ENCODE measurements at places on chromosomes 13 and 19.

- no peak for DNase-seq
Measured at GRCh38 chr13:102645701-102646100, 48.9 kb downstream of the TPP2 start.

DNA sequence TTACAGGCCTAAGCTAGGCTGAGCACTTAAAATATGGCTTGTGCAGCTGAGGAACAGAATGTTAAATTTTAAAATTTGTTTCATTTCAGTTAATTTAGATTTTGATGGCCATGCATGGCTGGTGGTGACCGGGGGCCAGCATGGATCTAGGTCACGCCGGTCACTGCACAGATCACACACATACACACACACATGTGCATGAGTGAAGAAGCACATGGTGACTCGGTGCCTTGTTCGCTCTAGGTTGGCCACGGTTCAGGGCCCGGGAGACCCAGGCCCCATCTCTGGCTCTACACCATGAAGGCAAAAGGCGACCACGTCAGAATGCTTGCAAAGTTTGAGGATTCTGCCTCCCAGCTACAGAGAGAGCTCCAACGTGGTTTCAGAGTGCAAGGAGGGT lies 28.0 kb downstream of the ZFR2 start:
- DNase-seq, result no peak

DNA sequence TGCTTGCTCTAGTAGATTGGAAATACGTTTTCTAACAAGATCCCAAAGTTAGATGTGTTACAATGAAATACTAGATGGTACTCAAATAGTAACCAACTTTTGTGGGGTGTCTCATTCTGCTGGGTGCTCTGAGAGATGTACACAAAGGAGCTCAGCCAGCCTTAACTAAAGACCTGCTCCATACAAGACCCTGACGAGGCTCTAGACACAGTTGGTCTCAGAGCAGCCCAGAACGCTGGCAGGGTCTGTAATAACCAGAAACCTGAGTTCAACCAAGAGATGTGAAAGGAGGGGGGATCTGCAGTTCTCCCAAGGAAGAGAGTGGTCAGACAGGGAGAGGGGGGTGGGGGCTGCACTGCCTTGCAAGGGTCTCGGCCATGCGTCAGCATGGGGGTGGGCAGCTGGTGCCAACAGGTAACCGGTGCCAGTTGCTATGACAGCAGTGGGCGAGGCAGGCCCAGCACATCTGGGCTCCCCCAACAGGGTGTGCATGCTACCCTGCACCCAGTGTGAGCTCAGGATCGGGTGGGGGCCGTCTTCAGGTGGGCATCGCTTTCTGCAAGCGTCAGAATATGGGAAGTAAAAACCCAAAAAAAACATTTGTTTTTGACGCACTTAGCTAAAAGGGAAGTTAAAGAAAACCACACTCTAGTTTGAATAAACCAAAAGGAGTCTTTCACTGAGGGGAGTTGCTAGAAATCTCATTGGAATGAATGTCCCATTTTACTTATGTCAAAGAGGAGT lies 68.0 kb upstream of the GPR183 start:
- DNase-seq, result no peak

GRCh38 chr13:35804901-35805300 lies 326.3 kb downstream of the DCLK1 start:
- no peak for DNase-seq

GRCh38 chr19:24055548-24055947 lies 31.4 kb upstream of the ZNF254 start:
- DNase-seq, result no peak

DNA sequence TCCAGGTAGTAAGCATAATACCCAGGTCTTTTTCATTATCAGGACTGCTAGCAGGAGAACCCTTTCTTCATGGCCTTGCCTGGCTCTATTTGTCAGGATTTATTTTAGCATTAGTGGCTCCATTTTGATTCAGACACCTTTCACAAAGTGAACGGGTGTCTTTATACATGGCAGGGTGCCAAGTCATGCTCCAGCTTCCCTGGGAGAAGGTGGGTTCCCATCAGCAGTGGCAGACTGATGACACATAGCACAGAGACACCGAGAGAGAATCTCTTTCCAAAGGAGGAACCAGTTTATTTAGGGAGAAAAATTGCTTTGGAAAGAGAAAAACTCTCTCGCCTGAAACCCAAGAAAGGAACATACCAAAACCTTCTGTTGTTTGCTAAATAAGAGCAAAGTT lies 135.3 kb upstream of the TMTC4 start:
- no peak for DNase-seq

DNA sequence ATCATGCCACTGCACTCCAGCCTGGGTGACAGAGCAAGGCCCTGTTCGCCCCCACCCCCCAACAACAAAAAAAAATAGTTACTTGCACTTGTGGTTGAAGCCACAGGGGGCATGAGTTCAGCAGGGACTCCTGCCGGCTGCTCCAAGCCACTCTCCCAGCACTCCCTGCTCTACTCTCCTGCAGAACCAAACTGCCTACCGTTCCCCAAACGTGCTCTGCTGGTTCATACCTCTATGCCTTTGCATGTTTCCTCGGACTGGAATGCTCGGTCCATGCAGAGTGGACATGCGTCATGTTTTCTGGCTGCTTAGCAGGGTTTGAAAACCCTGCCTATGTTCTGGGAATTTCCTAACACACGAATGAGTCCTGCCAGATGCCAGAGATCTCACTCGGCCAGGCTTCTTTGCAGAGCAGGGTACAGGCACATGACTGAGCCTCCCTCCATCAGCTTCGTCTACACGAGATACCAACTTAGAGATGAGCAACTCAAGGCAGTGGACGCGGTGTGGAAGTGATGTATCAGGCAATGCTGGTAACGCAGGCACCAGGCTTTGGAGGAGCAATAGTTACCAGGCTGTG lies 8.5 kb upstream of the SLC25A15 start:
- no peak for DNase-seq

- no peak for DNase-seq
Measured at GRCh38 chr19:16419669-16420335, 52.0 kb downstream of the EPS15L1 start.

DNA sequence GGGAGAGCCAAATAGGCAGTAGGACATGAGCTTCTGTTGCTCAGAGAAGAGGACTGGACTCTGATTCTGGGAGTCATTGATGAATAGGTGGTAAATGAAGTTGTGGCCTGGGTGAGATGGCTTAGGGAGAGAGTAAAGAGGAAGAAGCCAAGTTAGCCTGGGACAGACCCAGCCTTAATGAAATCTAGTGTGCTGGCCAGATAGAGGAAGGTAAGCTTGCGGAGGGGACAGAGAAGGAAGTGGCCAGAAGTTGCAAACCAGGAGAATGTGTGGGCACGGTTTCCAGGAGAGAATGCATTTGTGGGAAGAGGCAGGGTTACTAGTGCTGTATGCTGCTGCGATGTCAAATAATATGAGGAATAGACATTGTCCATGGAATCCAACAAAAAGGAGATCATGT lies 83.3 kb upstream of the OLFM4 start:
- no peak for DNase-seq

- no peak for DNase-seq
Measured at GRCh38 chr19:50897191-50897607, 14.0 kb downstream of the KLK4 start.

GRCh38 chr19:55443045-55443823 lies at the start of gene SHISA7:
Gene SHISA7 (minus strand): TSS chr19:55443300. CDS start chr19:55442863, 437 bp downstream.
- DNase-seq, result no peak

DNA sequence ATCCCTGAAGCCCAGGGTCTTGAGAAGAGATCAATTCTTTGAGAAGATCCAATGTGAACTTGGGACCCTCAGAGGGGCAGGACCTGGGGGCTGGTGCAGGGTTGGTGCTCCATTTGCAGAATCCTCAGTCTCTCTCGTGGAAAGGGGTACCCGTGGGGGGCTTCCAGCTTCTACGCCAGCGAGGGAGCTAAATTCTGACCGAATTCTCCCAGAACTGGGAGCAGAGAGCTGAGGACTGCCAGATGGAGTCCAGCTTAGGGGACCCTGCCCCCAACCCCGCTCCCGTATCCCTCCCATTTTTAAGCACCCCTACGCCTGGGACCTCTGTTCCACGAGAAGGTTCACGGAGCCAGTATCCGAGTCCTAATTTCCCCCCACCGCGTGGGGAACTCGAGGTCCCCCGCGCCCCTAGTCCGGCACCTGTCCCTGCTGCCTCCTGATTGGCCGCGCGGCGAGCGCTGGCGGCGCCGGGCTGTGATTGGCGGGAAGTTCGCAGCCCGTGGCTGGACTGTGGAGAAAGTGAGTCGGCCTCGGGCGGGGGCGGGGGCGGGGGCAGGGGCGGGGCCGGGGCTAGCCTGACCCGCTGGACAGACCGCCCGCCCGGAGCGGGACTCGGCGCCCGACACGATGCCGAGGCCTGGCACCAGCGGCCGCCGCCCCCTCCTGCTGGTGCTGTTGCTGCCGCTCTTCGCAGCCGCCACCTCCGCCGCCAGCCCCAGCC lies 4.4 kb upstream of the LTBP4 start:
- no peak for DNase-seq

GRCh38 chr19:7550987-7551761 lies 15.7 kb downstream of the PNPLA6 start:
- DNase-seq, result no peak

GRCh38 chr19:6737873-6738786 lies 750 bp upstream of the GPR108 start:
- no peak for DNase-seq

GRCh38 chr19:788983-789700 lies 8.1 kb upstream of the PTBP1 start:
- no peak for DNase-seq

GRCh38 chr19:10686661-10687517 lies 14.3 kb upstream of the QTRT1 start:
- no peak for DNase-seq

- DNase-seq, result no peak
Measured at GRCh38 chr13:32391101-32391619, 36.8 kb downstream of the N4BP2L1 start.

GRCh38 chr19:46513461-46514236 lies 18.0 kb upstream of the PNMA8B start:
- DNase-seq, result no peak

DNA sequence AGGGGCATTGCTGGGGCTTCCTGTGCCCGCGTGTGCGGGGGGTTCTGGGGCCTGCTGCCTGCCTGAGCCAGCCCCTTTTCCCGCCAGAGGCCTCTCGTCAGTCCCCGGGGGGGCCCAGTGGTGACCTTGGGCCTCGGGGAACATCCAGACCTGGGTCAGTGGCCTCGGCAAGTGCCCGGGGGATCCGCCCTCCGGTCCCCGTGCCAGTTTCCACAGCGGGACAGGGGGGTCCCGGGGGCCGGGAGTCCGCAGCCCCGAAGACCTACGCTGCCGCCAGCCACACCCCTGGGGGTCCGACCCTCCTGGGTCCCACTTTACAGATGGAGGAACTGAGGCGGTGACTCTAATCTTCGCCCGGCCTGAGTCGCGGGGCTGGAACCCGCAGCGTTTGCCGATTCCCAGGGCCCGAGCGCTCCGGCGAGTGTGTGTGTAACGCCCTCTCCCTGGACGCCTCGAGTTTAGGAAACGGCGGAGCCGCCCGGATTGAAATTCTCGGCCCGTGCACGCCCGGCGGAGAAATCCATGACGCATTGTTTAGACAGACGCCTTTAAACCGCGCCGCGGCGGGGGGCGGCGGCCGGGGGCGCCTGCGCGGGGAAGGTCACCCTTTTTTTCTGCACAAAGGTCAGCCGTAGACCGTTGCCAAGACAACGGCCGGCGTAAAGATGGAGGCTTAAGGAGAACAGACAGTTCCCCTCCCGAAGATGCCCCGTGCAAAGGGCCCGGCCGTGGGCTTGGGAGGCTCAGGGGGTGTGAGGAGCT lies 39.3 kb downstream of the EFNA2 start:
- DNase-seq, result no peak

- no peak for DNase-seq
Measured at GRCh38 chr19:17590866-17591265, 35.4 kb downstream of the COLGALT1 start.

DNA sequence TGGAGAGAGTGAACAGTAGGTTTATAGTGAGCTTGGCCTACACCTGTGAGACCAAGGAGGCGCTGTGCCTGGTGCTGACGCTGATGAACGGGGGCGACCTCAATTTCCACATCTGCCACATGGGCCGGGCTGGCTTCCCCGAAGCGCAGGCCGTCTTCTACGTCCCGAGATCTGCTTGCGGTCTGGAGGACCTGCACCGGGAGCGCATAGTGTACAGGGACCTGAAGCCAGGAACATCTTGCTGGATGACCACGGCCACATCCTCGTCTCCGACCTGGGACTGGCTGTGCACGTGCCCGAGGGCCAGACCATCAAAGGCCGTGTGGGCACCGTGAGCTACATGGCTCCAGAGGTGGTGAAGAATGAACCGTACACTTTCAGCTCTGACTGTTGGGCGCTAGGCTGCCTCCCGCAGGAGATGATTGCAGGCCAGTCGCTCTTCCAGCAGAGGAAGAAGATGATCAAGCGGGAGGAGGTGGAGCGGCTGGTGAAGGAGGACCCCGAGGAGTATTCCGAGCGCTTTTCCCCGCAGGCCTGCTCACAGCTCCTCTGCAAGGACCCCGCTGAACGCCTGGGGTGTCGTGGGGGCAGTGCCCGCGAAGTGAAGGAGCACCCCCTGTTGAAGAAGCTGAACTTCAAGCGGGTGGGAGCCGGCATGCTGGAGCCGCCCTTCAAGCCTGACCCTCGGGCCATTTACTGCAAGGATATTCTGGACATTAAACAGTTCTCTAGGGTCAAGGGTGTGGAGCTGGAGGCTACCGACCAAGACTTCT lies 139.0 kb downstream of the ZDHHC20 start:
- no peak for DNase-seq

- DNase-seq, result no peak
Measured at GRCh38 chr19:38362076-38362945, 12.1 kb upstream of the PSMD8 start.

- DNase-seq, result no peak
Measured at GRCh38 chr13:46683676-46684260, 113.2 kb downstream of the ESD start.

DNA sequence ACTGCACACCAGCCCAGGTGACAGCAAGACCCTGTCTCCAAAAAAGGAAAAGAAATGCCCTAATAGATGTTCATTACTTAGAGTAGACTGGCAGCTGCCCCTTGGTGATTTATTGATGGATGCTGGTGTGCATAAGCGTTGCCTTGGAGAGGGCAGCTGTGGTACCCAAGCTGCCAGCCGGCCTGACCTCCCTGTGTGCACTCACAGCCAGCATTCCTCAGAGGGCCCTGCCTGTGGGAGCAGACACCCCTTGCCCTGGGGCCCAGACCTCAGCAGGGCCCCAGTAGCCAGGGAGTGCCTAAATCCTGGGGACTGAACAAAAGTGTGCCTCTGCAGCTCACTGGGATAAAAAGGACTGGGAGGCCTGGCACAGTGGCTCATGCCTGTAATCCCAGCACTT lies 7.8 kb upstream of the ACTN4 start:
- no peak for DNase-seq

Measured in NCI-H2081 treated with DMSO at 0.1 percent for 48 hours (cell line).